ENCODE measurements at places on chromosomes 16 and 17. TPM values are rescaled to one million over a fixed set of nuclear protein-coding genes. Genes with fewer than 3 reads are reported as not detected.

Gene KRT28
- not detected for total RNA-seq

GRCh38 chr16:81738783-81739496 lies 40.2 kb upstream of the PLCG2 start:
- DNase-seq: no peak

Gene SCARF1
- total RNA-seq: 1.3 TPM

- no peak for DNase-seq
Measured at GRCh38 chr16:1193825-1194581, 31.1 kb downstream of the TPSG1 start.

Gene GRIN2A
- total RNA-seq: 3.4 TPM

Gene SPN
- not detected for total RNA-seq

Gene EPN3
- not detected for total RNA-seq

- DNase-seq: no peak
Measured at GRCh38 chr16:7714775-7715174, 382.1 kb downstream of the RBFOX1 start.

DNA sequence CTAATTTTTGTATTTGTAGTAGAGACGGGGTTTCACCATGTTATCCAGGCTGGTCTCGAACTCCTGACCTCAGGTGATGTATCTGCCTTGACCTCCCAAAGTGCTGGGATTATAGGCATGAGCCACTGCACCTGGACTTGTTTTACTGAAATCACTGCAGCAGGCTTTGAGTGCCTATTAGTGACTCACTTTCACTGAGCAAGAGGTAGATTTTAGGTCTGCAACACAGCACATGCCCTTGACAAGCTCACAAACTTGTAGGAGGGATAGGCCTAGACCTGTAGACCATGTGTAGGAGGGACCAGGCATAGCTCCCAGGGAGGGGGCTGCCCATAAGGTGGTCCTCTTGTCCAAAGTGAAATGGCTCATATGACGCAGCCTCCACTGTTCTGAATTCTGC lies 27.0 kb upstream of the RPTOR start:
- DNase-seq: no peak

DNA sequence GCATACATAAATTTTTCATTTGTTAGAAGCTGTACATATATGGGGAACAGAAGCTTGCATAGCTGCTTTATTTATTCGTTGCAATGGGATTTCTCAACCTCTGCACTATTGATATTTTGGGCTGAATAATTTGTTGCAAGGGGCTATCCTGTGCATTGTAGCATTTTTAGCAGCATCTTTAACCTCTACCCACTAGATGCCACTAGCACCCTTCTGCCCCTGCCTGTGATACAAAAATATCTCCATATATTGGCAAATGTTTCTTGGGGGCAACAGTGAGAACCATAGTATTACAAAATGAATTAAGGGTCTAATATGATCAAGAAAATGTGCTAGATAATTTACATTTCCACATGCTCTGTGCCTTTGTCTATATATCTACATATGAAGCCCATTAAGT lies 1401.0 kb downstream of the CDH11 start:
- no peak for DNase-seq

Gene HS3ST3A1
- 8.3 TPM for total RNA-seq

GRCh38 chr16:19135201-19135842 lies 21.6 kb downstream of the ITPRIPL2 start:
- no peak for DNase-seq

GRCh38 chr17:7437950-7438614 lies 1.2 kb upstream of the FGF11 start:
- DNase-seq: no peak

Gene ZP2
- not detected for total RNA-seq

Data from fibroblast of the aortic adventitia (primary cell).